ENCODE measurements at places on chromosomes 16 and 17.

- no peak for DNase-seq
Observed at GRCh38 chr17:79789943-79790804, 6.7 kb downstream of the CBX8 start.

- no peak for DNase-seq
Observed at GRCh38 chr16:89138843-89139520, 32.6 kb upstream of the CDH15 start.

GRCh38 chr16:84756830-84757229, 57.0 kb downstream of the USP10 start:
- no peak for DNase-seq

DNA sequence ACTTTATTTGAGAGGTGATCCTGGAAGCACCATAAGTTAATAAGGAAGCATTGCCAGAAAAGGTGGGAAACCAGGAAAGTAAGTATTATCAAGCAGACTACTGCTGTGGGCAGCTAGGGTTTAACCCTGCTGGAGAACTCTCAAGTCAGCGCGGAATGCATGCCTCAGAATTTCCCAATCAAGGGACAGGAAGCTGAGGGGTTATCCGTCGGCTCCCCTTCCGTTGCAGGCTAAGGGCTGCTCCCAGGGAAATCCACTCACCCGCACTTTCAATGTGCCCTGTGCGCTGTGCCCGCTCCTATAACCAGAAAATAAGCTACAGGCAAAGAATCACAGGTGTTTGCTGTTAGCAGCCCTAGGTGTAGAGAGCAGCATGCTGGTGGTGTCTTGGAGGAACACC, 138.5 kb upstream of the CACNG3 start:
- DNase-seq: no peak

DNA sequence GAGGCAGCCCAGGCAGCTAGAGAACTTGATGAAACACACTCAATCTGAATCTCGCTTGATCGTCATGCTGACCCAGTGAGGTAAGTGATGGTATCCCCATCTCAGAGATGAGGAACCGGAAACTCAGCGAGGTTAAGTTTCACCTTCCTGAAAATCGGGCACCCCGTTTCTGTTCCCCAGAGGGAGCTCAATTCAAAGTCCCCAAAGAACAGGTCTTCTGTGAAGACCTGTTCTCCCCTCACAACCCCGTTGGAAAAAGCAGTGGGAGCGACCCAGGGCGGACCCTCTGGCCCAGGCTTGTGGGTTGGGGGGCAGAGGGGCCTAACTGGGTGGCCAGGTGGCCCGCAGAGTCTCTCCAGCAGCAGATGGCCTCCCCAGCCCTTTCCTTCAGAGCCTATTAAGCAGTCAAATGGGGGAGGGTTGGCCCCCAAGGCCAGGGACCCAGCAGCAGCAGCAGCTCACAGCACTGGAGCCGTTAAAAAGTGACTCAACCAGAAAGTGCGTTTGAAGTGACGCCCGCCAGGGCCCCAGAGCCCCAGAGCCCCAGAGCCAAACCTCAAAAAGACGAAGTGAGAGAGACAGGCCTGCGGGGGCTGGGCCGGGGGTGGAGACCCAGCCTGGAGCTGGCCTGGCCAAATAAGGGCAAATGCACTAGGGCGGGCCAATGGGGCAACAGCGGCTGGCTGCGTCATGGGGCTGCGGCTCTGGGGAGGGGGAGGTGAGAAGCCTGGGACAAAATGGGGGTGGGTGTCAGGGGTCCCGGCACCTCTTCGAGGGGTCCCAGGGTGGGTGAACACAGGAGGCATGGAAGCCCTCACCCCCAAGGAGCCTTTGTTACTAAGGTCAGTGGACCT, 9.2 kb upstream of the TSPOAP1 start:
- peak; percentile 78 for DNase-seq

- no peak for DNase-seq
Observed at GRCh38 chr17:80424878-80425765, 10.2 kb downstream of the ENDOV start.
